ENCODE measurements at places on chromosomes 13 and 19.

- no peak for DNase-seq
These were observed 58.0 kb downstream of the ERCC5 start for GRCh38 chr13:102903659-102904407.

GRCh38 chr13:99988529-99989275, 7.1 kb downstream of the ZIC2 start:
- no peak for DNase-seq

DNA sequence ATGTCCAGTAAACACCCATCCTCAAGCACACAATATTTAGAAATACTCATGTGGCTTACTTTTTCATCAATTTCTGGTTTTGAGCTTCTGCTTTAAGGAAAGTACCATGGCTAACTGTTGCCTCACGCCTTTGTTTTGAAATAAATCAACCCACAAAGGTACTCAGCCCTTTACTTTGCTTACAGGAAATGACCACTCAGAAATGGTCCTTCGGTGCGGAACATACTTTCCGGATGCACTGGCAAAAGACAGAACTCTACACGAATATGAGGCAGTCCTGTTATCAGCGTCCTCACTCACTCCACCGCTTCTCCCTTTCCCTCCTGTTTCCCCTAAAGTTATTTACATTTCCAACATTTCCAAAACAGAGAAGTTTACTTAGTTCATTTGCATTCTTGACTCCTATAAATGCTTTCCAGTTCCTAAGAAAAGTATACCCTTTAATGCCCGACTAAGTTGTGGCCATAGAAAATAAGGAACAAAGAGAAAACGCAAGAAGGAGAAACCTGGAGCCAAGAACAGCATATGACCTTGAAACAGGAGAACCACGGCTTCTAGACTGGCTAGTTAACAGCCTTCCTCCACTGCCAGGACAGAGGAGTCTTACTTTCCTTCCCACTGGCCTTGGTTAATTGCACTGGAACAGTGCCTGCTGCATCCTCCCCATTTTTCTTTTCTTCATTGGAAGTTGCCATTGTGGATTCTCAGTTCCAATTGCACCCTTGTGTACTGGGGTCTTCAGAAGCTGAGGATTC, 10.6 kb downstream of the FPR2 start:
- DNase-seq = no peak

- DNase-seq = peak; percentile 87
These were observed 127.0 kb downstream of the IER2 start for GRCh38 chr19:13277104-13277809.

DNA sequence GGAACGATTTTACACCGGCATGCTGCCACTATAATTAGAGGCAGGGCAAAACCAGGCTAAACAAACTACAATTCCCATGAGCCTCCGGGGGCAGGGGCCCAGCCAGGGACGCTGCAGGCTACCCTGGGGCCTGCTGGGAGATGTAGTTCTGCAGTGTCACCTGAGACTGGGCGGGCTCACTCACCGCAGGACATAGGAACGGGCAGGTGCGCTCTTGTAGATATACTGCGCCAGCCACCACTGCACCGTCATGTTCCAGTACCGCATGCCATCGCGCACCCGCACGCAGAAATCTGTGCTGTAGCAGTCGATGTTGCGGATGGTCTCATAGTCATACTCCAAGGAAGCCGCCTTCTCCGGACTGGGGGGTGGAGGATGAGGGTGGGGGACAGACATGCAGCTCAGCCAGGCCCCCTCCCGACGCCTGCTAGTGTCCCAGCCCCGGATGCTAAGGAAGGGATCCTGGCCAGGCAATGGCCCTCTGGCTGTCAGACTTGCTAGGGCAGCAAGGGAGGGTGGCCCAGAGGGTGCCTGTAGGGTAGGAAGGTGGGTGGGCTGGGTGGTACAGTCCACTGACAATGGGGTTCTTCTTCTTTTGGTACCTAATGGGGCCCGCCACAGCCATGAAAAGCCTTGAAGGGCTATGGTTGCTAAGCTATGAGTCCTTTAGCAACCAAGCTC, 5.8 kb upstream of the TMC4 start:
- DNase-seq = peak; percentile 33

DNA sequence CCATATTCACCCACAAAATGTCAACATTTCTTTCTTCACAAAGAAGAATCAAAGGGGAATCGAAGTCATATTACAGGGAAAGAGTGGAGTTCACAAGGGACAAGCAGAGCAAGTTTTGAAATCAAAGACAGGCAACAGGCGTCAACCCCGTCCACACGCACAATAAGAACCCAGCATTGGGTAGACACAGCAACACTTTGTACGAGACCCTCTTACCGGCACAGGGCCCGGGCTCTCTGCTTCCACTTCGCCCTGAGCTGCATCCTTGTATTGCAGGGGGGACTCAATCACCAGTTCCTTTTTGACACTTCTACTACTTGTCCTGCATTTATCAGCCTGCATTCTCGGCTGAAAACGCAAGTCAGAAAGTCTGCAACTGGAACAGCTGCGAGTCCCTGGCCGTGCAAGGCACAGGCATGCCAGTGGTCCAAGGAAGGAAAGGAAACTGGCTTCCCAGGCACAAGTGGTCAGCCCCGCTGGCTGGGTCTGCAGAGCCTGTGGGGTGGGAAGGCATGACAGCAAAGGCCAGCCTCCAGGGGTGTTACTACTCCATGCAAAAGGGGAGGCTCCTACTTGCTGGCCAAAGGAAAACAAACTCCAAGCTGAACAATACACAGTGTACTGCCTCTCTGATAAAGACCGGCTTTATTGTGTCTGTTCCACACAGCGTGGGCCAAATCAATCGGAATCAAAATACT, at the start of gene DOCK9:
Gene DOCK9 (minus strand): TSS at position 497 of the 698 bp plus-strand sequence. CDS start 155 bp downstream, at position 342.
- no peak for DNase-seq

GRCh38 chr13:77674852-77675251, 22.6 kb upstream of the SLAIN1 start:
- DNase-seq = no peak

DNA sequence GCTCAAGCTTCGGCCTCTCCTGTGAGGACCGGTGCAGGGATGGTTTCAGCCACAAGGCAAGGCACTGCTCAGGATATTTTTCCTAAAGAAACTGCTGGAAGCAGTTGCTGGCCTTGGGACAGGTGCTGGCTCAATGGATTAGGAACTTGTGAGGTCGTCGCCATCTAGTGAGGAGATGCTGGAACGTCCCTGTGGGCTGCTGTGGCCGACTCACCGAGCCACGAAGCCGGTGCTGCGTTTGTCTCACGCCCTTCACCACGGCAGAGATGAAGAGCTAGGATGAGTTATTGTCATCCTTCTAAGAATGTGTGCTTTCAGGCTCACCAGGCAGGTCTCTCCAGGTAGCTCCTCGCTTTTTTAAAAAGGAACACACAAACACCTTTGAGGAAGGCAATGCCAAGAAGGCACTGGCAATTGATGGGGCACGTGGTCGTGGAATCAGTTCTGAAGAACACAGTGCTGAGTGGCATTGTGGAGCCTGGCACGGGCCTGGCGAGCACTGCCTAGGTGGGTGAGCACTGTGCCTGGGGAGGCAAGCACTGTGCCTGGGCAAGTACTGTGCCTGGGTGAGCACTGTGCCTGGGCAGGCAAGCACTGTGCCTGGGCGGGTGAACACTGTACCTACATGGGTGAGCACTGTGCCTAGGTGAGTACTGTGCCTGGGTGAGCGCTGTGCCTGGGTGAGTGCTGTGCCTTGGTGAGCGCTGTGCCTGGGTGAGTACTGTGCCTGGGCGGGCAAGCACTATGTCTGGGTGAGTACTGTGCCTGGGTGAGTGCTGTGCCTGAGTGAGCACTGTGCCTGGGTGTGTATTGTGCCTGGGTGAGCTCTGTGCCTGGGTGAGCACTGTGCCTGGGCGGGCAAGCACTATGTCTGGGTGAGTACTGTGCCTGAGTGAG, 140.4 kb downstream of the TEX29 start:
- DNase-seq = no peak

DNA sequence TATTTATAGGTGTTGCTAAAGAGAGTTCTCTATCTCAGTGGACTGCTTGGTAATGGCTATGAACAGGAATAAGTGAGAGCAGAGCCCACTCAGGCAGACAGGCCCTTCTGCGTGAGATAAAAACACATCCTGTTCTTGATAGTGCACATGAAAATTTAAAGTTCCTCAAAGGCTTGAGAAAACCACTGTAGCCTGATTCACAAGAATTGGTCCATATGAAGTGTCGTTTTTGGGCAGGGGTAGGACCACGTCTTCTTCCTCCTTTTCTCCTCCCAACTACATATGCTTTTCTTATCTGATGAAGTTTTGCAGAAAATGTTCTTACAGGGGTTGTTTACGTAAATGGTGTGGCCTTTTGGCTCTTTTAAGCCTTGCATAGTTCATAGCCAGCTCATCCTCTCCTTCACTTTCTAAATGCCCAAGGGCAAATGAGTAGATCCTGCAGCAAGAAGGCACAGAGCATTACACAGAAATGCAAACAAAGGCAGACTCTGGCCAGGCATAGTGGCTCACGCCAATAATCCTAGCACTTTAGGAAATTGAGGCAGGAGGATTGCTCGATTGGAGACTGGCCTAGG, 53.8 kb downstream of the RNF6 start:
- DNase-seq = no peak

DNA sequence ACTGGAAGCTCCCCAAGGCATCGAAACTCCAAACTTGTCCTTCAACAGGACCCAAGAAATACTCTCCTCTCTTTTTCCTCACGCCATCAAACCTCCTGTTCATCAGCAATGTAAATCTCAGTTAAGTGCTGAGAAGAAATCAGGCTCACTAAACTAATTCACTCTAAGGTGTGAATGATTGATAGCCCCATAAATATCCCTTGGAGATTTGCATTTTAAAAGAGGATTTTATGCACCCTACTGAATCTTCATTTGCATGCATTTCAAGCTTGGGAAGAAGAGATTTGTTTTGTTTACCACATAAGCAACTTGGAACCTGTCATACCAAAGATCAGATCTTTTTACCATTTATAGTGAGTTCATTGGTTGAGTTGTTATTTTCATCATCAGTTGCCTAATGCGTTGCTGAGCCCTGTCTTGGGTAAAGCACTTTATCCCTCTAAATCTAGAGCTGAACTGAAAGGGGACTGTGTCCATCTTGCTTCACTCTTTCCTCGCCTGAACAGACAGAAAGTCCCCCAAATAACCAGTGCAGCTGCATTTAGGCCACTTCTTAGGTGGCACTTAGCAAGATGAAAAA, 40.2 kb upstream of the GSX1 start:
- DNase-seq = no peak

DNA sequence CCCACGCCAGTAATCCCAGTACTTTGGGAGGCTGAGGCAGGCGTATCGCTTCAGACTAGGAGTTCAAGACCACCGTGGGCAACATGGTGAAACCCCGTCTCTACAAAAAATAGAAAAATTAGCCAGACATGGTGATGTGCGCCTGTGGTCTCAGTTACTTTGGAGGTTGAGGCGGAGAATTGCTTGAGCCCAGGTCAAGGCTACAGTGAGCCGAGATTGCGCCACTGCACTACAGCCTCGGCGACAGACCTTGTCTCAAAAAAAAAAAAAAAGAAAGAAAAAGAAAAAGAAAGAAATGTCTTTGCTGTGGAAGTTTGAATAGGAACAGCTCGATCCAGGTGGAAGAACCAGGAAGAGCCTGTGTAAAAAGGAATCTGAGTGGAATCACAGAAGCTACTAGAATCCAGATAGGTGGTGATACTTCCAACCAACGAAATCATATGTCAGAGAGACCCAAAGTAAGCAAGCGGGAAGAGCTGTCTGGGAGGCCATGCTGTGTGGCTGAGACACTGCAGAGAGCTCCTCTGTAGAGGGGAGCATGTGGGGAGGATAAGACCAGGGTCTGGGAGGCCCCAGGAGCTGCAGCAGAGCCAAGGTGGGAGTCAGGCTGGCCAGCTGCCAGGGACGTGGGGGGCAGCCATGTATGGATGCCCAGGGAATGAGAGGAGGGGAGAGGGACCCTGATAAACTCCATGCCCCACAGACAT, 21.1 kb downstream of the LATS2 start:
- DNase-seq = no peak

- no peak for DNase-seq
These were observed 29.5 kb downstream of the LILRB4 start for GRCh38 chr19:54692298-54692615.

DNA sequence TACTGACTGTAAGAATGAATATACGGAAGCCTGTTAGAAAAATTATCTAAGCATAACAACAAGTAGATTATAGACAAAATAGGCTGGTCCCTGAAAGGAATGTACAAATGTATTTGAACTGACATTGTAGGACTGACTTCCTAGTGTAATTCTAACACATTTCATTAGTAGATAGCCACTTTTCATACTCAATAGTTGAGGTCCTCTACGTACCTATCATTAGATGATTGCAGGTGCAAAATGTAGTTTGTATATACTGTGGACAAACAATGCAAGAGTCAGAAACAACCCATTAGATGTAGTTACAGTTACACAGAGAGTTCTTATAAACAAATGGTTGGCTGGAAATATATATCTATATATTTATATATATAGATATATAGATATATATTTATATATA, 402.3 kb upstream of the SLITRK6 start:
- DNase-seq = no peak

DNA sequence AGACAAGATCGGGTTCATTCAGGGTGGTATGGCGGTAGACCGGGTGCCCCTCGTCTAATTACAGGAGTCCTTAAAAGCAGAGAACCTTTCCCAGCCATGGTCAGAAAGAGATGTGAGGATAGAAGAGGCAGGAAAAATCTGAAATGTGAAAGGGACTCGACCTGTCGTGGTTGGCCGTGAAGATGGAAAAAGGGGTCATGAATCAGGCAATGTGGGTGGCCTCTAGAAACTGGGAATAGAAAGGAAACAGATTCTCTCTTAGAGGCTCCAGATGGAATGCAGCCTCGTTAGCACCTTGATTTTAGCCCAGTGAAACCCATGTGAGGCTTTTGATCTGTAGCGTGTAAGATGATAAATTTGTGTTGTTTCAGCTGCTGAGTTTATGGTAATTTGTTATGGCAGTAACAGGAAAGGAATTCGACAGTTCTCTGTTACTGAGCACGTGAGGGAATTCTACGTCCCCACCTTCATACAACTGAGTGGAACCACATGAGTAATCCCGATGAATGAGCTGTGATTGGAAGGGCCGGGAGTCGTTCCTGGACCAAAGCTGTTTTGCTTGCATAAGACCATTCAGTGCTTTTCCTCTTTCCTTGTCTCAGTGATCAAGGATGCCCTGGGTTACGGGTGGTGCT, 11.0 kb upstream of the CA11 start:
- no peak for DNase-seq

GRCh38 chr13:112333756-112334543, 42.2 kb upstream of the SPACA7 start:
- no peak for DNase-seq

DNA sequence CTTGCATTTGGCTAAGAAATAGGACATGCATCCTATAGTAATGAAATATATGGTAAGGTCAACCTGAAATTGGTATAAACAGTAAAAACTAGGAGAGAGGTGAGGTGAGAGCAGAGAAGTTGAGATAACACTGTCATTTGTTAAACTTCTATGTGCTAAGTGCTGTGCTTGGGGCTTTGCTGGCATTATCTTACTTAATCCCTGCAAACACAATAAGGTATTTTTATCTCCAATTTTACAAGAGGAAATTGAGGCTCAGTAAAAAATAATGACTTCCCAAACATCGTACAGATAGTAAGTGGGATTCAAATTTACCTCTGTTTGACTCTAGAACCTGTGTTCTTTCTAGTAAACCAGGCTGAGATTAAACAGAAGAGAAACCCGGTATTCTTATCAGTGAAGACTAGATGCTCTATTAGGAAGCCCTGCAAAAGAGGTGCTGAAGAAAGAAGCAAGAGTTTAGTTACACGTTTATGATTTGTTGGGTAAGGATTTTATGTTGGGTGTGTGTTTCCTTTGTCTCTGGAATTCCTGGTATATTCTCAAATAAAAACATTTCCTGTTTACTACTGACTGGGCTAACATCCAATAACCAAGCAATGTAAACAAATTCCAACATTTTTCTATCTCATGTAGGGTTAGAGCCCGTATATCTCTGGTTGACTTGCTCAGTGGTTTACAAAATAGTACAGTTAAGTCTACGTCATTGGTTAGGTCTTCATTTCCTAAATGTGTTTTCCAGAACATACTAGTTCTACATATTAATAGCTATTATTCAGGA, 137.3 kb upstream of the FNDC3A start:
- DNase-seq = no peak
